Psoas muscle (tissue), 8 donors: ENCODE measurements at places on chromosomes 16 and 17. TPM values are rescaled to one million over a fixed set of nuclear protein-coding genes. Genes with fewer than 3 reads are reported as not detected.

- no peak for DNase-seq
Measured at GRCh38 chr16:35308674-35309073, 1849.3 kb downstream of the TP53TG3F start.

GRCh38 chr17:27265333-27265732, 28.6 kb upstream of the WSB1 start:
- no peak for DNase-seq

DNA sequence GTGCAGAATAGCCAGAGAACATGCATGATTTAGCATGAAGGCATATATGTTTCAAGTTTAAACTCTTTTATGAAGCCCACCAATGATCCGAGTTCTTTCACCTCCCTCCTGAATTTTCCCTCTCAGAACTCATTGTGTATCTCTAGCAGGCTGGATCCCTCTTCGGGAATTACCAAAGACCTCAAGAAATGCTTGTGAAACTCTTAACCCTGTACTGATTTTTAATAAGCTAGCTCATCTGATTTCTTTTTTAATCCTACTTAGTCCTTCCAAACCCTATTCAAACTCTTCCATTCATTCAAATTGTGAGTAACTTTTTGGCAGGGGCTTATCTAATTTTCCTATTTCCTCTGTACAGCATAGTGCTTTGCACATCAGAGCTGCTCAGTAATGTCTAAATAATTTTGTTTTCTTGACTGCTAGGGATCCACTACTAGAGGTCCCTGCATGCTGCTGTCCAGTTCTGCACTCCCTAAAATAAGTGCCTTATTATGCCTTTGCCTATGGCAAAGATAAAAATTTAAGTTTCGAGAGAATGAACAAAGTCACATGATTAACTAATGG, 723.8 kb downstream of the CDH11 start:
- DNase-seq, result no peak

DNA sequence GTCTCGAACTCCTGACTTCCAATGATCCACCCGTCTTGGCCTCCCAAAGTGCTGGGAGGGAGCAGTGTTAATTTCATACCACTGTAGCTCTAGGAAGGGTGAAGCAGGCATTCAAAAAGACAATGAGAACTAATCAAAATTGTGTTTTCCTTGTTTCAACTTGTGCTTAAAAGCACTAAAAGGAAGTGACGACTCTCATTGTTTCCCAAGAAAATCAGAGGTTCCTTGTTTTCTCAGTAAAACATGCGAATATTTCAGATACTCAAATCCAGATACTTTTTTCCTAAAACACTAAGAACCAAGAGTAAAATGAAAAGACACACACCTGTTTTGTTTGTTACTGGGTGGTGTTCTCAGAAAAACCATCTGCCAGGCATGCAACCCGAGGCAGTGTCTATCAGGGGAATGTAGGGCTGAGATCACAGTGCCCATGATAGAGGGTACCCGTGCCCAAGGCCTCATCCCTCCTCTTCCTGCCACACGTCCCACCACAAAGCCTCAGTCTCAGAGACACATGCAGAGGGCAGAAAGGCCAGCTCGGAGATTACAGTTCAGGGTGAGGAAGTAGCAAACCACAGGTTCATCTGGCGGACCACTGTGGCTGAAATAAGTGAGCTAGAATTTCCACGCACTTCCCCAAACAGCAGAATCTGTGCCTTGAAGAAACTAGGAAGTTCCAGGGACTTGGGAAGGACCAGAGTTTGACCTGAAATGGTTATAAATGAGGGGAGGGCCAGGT, 33.7 kb downstream of the GINS3 start:
- DNase-seq, result no peak

DNA sequence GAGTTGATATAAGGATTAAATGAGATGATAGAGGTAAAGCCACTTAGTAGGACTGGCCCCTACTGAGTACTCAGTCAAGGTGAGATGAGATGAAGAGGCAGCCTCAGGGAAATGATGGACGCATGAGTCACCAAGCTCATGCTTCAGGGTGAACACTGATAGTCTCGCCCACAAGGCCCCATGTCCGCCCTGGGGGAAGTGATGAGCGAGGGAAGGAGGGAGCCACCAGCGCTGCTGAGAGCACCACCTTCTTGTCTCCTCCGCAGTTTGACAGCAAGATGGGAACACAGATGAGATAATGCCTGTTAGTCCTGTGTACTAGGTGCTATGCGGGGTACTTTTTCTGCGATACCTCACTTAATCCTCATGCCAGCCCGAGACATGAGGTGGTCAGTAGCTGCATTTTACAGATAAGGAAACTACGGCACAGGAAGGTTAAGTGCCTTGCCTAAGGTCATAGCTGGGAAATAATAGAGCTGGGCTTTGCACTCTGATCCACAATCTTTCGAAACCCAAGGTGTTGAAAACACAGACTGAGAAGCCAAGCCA, 383.0 kb downstream of the CPPED1 start:
- DNase-seq, result no peak

DNA sequence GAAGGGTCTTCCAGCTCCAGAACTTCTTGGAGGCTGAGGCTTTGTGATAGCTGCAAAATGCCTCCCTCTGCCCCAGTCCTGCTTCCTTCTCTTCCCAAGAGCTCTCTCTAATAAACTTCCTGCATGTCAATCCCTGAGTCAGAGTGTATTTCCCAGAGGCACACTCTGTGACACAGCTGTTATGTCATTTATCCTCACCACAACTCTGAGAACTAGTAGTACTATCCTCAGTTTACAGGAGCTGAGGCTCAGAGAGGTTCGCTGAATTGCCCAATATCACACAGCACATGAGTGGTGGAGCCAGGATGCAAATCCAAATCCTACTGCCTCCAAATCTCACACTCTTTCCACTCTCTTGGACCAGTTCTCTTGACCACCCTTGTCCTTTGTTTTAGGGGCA, 20.0 kb downstream of the UNC45B start:
- DNase-seq, result no peak

DNA sequence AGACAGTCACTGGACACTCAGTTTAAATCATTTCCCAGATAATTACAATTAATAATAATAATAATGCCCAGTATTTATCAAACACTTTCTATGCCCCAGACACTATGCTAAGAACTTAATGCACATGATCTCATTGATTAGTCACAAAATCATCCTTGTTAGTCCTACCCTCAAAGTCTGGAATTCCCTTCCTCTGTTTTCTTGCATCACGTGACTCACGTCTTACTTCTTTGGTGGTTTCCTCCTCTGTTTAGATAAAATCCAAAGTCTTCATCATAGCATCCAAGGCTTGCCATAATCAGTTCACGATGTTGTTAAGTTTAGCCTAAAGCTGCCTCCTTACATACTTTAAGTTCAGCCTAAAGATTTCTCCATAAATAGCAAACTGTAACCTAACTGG, 471.9 kb downstream of the PMP22 start:
- DNase-seq, result no peak

GRCh38 chr16:58511933-58512815, 3.1 kb upstream of the SETD6 start:
- DNase-seq, result peak; percentile 82

GRCh38 chr16:4664538-4665418, 28.6 kb upstream of the NUDT16L1 start:
- DNase-seq, result peak; percentile 64

DNA sequence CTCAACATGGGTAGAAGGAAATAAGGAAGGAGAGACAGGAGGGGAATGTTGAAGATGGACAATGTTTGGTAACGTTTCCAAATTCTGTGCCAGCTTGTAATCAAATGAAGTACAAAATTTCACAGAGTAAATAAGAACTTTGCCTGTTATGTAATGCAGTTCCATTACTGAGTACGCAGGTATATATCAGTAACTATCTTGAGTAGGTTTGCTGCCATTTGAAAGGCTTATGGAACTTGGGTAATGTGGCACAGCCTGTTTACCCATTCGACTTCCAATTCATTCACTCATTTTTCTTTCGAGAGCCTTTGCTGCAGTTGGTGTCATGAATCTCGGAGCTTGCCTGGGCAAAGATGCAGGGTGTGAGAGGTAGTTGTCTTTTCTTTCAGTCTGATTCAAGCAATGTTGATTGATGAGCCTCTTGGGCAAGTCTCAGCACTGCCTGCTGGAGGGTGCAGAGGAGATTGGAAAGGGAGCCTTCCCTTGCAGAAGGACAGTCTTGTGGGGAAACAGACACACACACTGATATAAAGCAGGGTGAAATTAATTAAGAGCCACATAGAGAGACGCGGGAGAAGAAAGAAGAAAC, 53.4 kb downstream of the ZNF18 start:
- no peak for DNase-seq

DNA sequence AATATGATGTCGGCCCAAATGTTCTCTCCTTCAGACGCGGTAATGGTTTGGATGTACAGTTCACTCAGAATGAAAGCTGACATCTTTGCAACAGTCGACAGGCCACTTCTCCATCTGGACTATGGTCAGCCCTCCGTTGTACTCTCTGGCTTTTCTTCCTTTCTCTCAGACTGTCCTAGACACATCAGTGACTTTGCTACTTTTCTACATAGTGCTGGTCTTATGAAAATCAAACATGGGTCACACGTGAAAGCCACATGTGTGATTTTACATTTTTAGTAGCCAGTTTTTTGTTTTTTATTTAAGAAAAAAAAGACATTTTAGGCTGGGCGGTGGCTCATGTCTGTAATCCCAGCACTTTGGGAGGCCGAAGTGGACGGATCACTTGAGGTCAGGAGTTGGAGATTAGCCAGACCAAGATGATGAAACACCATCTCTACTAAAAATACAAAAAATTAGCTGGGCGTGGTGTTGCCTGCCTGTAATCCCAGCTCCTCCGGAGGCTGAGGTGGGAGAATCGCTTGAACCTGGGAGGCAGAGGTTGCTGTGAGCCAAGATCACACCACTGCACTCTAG, 644.1 kb downstream of the KCNJ2 start:
- DNase-seq, result no peak

DNA sequence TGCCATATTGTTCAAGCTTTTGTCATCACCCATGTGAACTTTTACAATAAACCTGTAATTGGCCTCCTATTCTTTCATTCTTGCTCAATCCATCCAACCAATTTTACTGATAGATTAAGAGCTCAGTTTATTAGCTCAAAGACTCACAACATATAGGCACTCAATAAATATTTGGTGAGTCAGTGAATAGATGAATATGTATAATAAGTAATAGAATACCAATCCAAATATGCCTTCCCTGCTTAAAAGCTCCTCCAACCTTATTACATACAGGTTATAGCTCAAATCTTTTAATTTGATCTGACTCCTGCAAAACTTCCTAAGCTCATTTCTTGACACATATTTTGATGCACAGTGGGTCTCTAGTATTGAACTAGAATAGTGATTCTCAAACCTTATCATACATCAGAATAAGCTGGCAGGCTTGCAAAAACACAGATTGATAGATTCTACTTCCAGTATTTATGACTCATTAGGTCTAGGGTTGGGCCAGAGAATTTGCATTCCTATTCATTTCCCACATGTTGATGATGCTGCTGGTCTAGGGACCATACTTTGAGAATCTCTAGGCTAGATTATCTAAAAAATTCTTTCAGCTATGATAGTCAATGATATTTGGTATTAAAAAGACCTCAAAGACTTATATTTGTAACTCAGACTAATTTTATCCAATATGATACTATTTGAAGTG, 114.4 kb downstream of the PCTP start:
- no peak for DNase-seq

Gene PER1
- 133 TPM for polyA plus RNA-seq

DNA sequence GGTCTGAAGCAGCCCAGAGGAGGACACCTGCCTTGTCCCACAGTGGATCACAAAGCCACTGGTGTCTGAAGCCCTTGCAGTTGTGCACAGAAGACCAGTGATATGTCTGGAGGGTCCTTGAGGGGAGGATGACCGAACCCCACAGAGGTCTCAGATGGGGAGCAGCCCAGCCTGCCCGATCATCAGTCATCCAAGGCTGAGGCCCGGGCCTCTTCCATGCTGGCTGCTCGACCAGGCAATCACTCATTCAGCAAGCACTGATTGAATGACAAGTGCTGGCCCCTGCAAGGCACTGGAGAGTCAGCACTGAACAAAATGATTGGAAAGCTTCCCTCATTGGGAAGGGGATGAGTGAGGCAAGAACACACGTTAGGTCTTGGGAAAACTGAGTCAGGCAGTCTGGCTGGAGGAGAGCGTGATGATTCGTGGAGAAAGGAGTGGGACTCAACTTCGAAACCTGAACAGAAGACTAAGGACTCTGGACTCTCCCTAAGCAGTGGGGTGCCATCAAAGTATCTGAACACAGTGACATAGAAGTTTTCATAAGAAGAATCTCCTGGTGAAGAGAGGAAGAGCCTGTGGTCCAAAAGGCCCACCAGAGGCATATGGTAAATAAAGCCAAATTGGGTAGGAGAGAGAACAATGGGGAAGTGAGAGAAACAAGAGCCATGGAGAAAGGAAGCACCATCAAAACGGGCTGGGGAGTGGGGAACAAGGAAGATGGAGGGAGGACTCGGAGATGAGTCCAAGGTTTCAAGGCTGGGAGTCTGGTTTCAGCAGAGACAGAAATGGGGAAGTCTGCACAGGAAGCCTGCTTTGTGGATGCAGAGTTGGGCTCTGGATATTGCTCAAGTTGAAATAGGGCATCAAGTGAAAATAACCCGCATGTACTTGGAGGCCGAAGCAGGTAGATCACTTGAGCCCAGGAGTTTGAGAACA, 10.2 kb downstream of the PIK3R5 start:
- no peak for DNase-seq

DNA sequence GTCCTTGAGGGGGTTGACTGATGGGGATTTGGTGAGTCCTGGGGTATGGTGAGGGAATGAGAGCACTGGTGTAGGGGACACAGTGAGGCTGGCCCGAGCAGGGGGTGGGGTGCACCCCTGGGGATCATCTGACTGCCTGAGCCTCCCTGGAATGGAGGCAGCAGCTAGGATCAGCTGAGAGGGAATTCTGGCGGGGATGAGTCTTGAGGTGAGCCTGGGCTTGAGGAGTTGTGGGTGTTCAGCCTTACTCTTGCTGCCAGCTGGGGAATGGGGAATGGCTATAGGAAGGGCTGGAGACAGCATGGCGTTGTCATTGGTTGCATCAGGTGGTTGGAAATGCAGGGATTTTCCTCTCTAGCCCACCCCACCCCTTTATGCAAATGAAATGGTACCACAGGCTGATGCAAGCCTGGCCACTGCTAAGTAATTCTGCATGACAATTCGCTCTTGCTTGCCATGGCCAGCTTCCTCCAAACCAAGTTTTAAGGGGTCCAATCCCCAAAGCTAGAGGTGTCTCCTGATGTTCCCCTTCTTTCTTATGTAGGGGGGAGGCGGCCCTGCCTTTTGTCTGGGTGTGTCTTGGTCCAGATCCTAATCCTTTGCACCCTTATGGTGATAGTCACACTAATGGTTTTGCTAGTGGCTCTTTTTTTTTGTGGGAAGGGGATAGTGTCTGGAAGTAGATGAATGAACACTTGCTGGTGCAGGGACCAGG, 7.5 kb downstream of the NFE2L1 start:
- DNase-seq, result no peak

Gene METTL2A
- 28.3 TPM for polyA plus RNA-seq

DNA sequence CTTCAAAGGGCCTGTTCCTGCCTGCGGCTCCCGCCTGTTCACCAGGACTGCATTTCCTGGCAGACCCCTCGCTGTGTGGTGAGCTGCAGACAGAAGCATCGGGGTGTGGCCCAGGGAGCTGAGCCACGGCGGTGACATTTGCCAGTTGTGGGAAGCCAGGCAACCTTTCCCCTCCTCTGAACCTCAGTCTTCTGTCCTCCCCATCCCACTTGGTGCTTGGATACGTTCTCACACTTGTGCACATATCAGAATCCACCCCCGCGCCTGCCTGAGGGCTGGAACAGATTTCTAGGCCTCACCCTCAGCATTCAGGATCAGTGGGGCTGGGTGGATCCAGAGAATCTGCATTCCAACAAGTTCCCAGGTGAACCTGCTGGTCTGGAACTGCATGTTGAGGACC, 63.5 kb downstream of the CRISPLD2 start:
- DNase-seq, result peak; percentile 51
